ENCODE measurements at places on chromosomes 13 and 19.

DNA sequence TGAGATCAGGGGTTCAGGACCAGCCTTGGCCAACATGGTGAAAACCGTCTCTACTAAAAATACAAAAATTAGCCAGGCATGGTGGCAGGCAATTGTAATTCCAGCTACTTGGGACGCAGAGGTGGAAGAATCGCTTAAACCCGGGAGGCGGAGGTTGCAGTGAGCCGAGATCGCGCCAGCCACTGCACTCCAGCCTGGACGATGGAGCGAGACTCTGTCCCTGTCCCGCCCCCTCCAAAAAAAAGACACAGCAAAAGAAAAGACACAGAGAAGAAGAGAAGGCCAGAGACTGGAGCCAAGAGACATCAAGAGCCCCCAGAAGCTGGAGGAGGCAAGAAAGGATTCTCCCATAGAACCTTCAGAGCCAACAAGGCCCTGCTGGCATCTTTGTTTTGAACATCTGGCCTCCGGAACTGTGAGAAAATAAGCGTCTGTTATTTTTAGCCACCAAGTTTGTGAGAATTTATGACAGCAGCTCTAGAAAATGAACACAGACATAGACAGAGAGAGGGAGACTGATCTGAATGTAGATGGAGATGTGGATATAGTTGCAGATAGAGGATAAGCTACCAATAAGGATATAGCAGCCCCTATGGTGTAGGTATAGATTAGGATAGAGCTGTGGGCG, 25.7 kb upstream of the PNMA8B start:
- no peak for DNase-seq

GRCh38 chr13:47705185-47705584, 295.9 kb downstream of the SUCLA2 start:
- no peak for DNase-seq

- DNase-seq, result no peak
These were observed 3.9 kb upstream of the CERS1 start for GRCh38 chr19:18899624-18900560.

- no peak for DNase-seq
These were observed 96.3 kb upstream of the SPRY2 start for GRCh38 chr13:80437231-80437630.

Data from DMS 273 treated with DMSO at 0.1 percent for 48 hours (cell line).